Umbilical cord (tissue), 2 donors: ENCODE measurements at places on chromosomes 1 and 21. TPM values are rescaled to one million over a fixed set of nuclear protein-coding genes. Genes with fewer than 3 reads are reported as not detected.

CLDN17 gene
- not detected for total RNA-seq

MUTYH gene
- total RNA-seq = 7.2 TPM

TMEM61 gene
- 12.0 TPM for total RNA-seq

OR10Z1 gene
- total RNA-seq = 3.6 TPM
